ENCODE measurements at places on chromosomes 16 and 17. TPM values are rescaled to one million over a fixed set of nuclear protein-coding genes. Genes with fewer than 3 reads are reported as not detected.

Gene CDH15
- total RNA-seq = not detected

Gene MEFV
- total RNA-seq = not detected

Gene CRISPLD2
- 0.71 TPM for total RNA-seq

Gene C1QTNF8
- 0.30 TPM for total RNA-seq

Gene KRT24
- not detected for total RNA-seq

Gene SULT1A3
- 23.9 TPM for total RNA-seq

Gene ANKFN1
- total RNA-seq = 0.11 TPM

Gene ABCC6
- 0.77 TPM for total RNA-seq

Gene ALDH3A2
- 53.4 TPM for total RNA-seq

Gene HCRT
- total RNA-seq = 0.47 TPM

Gene ZNF213
- 14.9 TPM for total RNA-seq

Gene TPSG1
- total RNA-seq = not detected

Gene ABCC12
- total RNA-seq = 0.07 TPM

Gene SYT17
- 3.1 TPM for total RNA-seq

Gene USP36
- 59.0 TPM for total RNA-seq

Gene KRTAP9-4
- not detected for total RNA-seq

Gene PER1
- total RNA-seq = 51.6 TPM

Gene TBC1D3K
- total RNA-seq = not detected

Gene PRSS22
- not detected for total RNA-seq

Gene MAF
- total RNA-seq = 4.1 TPM

Gene RASD1
- total RNA-seq = 8.3 TPM

Gene GLTPD2
- not detected for total RNA-seq

Gene ETV4
- 55.0 TPM for total RNA-seq

Gene ADAM11
- total RNA-seq = 6.0 TPM

Gene SNX20
- not detected for total RNA-seq

Gene EDC4
- total RNA-seq = 101 TPM

Gene ZPBP2
- total RNA-seq = not detected

Measured in neural crest cell (in vitro differentiated cells).